ENCODE measurements at places on chromosomes 3 and 15.

GRCh38 chr15:37099319-37100108, 835 bp downstream of the MEIS2 start:
- DNase-seq = no peak

GRCh38 chr3:124316034-124316287, 324.0 kb upstream of the ROPN1 start:
- no peak for DNase-seq

DNA sequence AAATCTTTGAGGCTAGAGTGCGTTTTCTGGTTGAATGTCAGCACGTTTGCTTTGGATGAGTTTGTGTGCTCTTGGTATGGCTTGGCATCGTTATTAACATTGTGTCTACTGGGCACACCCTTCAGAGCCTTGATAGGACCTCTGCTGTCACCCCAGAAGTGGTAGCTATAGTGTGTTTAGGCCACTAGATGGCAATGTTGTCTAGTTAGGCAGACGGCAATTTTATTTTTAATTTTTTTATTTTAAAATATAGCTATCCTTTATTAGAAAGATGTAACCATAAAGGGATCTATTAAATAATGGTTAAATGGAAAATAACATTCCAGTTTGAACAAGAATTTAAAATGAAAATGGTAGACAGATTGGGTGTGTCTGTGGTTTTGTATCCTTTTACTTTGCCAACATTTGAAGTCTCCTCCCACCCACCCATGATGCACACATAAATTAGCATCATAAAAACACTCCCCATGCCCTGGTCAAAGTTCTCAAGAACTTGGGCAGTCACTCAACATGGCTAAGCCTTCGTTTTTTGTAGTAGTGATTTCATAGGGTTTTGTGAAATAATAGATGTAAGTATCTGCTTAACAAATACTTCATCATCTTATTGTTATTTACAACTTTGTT, 200.7 kb downstream of the KCNH8 start:
- no peak for DNase-seq

- DNase-seq = no peak
These were observed 47.6 kb upstream of the MED12L start for GRCh38 chr3:151037746-151038477.

- no peak for DNase-seq
These were observed 36.4 kb downstream of the EPHB3 start for GRCh38 chr3:184597829-184598573.

DNA sequence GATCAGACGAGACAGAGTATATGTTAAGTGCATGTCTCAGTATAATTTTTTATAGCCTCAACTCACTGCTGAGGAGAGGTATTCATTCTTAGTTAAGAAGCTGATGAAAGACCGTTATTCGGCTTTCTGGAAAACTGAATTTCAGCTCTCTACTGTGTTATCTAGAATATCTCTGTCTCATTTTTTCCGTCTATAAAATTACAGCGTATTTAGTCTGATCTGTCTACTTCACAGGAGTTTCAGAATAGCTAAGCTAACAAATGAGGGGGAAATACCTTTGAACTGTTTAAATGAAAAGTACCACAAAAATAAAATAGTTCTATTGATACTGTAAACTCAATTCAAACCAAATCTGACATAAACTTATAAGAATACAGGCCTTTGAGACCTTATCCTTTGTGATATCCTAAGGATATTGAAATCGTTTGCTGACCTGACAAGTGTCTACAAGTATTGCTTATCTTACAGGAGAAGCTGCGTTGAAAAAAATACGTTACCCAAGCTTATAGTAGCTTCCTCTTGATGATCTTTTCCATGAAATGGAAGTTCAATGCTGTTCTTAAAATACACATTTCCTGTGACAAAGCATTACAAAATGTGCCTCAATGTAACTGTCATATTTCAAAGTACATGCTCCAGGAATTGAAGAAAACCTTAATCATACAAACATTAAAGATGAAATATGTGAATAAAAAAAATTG, 104.6 kb downstream of the IL1RAP start:
- DNase-seq = no peak

DNA sequence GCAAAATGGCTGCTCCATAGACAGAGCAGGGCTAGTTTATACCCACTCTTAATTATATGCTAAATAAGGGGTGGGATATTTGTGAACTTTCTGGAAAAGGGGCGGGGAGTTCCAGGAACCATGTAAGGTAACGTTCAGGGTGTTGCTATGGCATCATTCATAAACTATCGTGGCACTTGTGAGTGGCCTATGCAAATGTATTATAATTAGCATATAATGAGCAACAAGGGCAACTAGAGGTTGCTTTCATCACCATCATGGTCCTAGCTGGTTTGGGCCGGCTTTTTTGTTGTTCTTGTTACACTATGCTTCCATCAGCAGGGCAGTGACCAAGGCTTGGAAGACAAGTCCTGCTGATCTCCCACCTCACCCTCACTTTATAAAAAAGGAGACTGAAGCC, 43.2 kb upstream of the FGD5 start:
- no peak for DNase-seq

Measured in GM12892 (cell line).